Pulmonary artery endothelial cell (primary cell): ENCODE measurements at places on chromosomes 16 and 17.

GRCh38 chr17:76394166-76394565 lies 9.8 kb downstream of the SPHK1 start:
- no peak for DNase-seq

DNA sequence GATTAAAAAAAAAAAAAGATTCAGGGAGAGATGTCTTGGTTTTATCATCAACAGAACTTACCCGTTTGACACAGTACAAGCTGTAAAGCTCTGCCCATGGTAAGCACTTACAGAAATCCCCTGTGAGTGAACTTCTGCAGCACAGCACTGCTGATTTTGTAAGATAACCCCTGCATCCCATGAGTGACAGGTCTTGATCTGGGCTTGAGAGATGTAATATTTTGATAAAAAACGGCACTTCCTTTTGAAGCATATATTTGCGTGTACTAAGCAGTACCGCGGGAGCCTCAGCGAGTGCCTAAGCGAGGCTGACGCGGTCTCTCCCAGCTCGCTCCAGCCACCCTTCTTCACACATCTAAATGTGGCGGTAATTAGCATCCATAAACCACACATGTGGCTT lies 50.5 kb downstream of the IKZF3 start:
- DNase-seq, result no peak

DNA sequence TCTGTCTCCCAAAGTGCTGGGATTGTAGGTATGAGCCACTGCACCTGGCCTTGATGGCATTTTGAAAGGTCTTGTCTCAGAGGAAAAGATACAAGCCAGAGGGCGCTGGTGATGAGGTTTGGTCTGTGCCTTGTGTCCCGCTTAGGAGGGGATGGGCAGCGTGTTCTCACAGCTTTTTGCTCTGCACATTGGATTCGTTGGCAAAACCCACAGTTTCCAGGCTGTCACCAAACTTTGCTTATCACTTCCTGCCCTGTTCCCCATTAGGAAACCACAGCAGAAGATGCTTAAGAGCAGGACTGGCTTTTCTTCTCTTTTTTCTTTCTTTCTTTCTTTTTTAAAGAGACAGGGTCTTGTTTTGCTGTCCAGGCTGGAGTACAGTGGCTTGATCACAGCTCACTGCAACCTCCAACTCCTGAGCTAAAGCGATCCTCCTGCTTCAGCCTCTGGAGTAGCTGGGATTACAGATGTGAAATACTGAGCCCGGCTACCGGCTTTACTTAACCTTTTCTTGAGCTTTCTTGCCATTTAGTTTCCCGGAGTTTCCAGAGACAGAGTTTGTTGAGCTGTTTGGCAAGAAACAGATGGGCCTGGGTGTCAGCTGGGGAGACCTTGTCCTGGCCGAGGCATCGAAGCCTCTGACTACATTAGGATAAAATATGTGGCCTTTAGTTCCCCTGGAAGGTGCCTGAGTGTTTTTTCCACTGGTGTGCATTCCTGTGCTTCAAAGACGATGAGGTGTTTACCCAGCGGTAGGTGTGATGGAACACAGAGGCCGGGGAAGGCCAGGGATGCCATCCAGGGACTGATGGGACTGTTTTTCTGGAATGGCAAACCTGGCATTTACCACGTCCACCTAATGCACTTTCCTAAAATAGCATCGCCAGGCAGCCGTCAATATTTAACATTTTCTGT lies 112.9 kb downstream of the ABCC1 start:
- DNase-seq, result no peak

DNA sequence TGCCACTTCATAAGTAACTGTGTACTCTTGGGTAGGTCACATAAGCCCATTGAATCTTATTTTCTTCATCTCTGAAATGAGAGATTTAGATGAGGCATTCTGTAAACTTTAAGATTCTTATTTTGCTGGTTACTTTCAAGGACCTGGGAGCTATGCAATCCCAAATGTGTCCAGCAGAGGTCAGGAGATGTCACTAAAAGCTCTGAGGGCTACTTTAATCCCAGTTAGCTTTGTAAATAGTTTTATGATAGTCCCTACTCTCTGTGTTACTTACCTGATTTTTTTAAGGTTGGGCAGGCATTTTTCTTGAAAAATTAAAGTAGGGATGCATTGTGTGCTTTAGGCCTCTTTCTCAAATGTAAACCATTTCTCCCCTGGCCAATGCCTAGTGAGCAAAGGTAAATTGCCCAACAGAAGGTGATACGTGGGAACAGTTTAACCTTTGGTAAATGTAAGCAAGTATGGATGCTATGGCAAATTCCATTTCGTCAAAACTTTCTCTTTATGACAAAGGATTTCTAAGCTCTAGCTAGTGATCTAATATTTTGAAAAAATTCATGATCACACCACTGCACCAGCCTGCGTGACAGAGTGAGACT lies 57.1 kb upstream of the WSB1 start:
- no peak for DNase-seq

GRCh38 chr17:31525801-31526549 lies 134.5 kb downstream of the RAB11FIP4 start:
- no peak for DNase-seq

GRCh38 chr17:77312786-77313599 lies 172.2 kb downstream of the SEC14L1 start:
- DNase-seq, result no peak

DNA sequence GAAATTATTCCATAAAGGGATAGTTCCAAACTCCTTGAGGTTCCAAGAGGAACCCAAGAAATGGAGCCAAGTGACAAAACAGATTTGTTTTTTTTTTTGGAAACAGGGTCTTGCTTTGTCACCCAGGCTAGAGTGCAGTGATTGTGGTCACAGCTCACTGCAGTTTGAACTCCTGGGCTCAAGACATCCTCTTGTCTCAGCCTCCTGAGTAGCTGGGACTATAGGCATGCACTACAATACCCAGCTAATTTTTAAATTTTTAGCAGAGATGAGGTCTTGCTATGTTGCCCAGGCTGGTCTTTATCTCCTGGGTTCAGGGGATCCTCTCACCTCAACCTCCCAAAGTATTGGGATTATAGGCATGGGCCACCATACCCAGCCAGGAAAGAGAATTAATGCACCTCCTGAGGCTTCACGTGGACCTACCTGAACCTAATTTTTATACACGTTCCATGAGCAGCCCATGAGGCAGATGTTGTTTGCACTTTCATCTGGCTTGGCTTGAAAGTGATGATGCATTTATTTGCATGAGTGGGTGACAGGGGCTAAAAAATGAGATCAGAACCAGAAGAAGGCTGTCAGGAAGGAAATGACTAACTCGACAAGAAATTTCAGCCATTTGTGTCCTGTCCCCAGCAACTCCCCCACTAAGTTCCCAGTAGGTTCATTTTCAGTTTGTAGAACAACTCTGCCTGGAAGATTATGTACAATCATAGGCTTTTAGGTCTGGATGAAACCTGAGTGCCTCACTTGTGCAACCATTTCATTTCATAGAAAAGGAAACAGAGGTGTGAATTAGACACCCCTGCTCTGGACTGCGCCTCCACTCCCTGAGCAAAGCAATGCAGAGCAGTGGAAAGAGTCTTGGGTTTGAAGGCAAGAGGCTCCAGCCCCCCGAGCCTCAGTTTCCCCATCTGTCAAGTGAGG lies 10.3 kb upstream of the IRF8 start:
- DNase-seq, result peak; percentile 69

GRCh38 chr17:49223168-49223516 lies 7.4 kb downstream of the PHOSPHO1 start:
- no peak for DNase-seq

- no peak for DNase-seq
Measured at GRCh38 chr17:2708585-2709182, 2.9 kb downstream of the CLUH start.

GRCh38 chr17:81583589-81584342 lies 31.6 kb upstream of the FAAP100 start:
- DNase-seq, result no peak

- no peak for DNase-seq
Measured at GRCh38 chr16:68760671-68761275, 23.7 kb downstream of the CDH1 start.

GRCh38 chr16:70608521-70608920 lies 37.8 kb upstream of the IL34 start:
- DNase-seq, result no peak

DNA sequence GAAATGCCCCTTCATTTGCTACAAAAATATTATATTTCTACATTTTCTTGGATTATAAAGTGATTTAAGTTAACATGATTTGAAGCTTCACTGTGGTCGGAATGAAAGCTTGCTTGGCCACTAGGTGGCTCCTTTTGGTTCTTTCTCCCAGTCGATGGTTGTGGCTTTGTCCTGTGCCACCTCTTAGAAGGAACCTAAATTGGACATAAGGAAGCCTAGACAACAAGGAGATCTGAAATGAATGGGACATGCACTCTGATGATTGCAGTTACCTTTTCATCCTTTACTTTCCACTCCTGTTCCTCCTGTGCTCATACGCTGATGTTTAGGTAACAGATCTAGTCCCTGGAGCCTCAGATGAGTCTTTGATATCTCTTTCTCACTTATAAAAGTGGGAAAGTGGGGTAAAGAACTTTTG lies 39.2 kb downstream of the FTO start:
- no peak for DNase-seq

GRCh38 chr17:18227635-18228034 lies 2.2 kb downstream of the LLGL1 start:
- no peak for DNase-seq

DNA sequence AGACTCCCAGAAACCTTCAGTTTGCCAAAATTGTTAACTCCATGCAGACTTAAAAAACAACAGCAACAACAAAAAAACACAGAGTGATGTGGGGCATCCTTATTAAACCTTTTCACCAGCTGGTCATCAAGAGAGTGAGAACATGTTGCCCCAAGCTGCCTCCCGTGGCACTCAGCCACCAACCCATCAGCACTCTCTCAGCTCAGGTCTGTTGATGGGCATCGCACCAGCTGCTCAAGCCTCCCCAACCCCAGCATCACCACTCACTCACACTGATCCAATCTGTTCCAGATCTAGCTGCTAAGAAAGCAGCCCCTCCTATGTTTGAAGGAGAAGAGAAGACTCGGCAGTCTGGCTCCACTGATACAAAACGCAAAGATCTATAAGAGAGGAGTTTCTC lies 46.8 kb downstream of the SLC39A11 start:
- no peak for DNase-seq

GRCh38 chr17:33318241-33318640 lies 25.1 kb upstream of the ASIC2 start:
- DNase-seq, result no peak

DNA sequence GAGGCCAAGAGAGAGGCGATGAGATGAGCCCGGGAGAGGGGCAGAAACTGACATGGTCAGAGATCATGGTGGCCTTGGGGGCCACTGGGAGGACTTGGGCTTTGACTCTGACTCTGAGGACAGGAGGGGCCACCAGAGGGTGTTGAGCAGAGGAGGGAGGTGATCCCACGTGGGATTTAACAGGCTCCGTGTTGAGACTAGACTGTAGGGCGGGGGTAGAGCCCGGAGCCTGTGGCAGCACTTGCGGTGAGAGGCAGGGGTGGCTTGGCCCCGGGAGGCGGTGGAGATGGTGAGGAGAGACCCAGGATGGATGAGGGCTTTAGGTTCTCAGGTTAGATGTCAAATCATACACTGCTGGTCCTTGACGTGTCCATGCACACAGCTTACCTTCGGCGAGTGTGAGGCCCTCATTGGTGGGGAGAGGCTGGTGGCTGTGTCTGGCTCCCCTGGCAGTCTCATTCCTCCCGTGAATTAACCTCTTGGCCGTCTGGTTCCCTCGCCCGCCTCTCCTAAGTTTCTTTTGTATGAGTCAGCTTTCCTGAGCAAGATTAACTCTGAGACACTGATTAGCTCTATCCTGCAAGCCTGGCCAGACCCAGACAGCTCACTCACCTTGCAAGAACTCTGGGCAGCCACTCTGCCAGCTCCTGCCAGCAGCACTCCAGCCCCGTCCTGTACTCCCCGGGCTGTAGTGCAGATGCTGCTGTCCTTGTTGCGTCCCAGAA lies 39.7 kb downstream of the VPS35L start:
- peak; percentile 83 for DNase-seq

DNA sequence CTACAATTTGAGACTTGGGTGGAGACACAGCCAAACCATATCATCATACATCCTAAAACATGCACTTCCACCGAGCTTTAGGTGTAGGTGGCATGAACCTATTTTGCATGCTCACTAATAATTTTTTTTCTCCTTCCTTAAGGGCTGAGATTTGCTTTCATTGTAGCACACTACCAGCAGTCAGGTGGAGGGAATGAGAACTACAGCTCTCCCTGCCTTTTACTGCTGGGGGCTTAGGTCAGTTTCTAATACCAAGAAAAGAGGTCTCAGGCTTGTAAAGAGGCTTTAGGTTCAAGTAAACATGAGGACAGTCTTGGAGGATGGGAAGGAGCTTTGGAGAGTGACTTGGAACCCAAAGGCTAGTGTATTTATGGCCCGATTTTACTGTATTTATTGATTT lies 22.0 kb downstream of the CFAP20 start:
- no peak for DNase-seq

DNA sequence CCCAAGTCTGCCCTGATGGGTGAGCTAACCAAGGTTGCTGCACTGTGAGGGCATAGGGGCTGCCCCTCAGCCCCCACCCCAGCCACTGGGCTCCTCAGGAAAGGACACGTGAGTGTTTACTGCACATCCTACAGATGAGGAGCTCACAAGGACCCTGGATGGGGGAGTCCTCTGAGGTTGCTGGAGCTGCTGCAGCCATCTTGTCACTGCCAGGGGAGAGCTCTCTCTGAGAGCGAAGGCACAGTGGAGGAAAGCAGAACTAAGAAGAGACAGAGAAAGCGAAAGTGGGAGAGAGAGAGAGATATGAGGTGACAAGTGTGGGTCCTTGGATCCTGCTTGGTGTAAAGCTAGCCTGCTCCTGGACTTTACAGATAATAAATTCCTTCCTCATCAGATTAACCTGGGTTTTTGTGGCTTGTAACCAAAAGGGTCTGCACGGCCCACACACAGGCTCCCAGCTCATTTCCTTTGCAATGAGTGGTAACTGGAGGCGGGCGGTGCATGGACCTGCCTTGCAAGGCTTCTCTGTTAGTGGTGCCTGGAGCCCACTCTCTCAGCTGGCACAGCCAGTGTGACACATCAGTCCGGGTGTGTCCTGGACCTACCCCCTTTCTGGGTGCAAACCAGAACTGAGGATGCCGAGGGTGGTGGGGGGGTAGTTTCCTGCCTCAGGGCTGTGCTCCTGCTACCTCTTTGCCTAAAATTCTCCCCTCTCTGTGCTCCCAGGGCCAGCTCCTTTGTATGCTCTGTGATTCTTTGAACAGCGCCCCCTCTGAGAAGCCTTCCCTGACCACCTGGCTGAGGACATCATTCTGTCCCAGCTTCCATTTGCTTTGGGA lies 14.2 kb downstream of the SNX20 start:
- no peak for DNase-seq

- DNase-seq, result no peak
Measured at GRCh38 chr17:83061586-83061985, 17.8 kb upstream of the METRNL start.
